ENCODE measurements at places on chromosomes 16 and 17.

DNA sequence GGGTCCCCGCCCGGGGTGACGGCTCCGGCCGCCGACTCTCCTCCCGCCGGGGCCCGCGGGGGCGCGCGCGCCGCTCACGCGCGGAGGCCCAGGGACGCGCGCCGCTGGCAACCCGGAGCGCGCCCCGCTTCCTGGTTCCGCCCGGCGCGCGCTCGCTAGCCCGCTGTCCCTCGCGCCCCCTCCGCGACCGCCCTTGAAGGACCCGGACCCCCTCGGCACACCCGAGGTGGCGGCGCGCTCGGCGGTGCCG is at the start of gene STAT5B:
STAT5B (minus strand) TSS at position 33 of the 250 bp plus-strand sequence. CDS start 44,264 bp downstream, outside the sequence.
- peak; percentile 73 for DNase-seq

GRCh38 chr16:82481455-82481854 is 145.3 kb upstream of the CDH13 start:
- no peak for DNase-seq

DNA sequence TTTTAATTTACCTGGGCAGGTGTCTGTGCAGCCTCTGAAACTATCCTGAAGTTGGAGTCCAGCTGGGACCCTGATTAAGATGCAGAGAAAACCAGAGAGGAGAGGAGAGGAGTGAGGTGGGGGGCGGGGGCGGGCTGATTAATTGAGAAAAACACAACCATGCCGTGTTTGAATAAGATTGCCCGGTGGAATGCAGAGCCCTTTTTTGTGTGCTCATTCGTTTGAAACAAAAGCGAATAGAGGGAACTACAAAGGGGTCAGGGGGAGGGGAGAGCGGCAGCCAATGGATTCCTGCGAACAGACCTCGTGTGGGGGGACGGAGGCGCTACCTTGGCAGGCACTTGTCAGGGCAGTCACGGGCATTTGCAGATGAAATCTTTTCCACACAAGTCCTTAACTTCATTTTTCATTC is 355.8 kb downstream of the SOX9 start:
- DNase-seq: peak; percentile 27

DNA sequence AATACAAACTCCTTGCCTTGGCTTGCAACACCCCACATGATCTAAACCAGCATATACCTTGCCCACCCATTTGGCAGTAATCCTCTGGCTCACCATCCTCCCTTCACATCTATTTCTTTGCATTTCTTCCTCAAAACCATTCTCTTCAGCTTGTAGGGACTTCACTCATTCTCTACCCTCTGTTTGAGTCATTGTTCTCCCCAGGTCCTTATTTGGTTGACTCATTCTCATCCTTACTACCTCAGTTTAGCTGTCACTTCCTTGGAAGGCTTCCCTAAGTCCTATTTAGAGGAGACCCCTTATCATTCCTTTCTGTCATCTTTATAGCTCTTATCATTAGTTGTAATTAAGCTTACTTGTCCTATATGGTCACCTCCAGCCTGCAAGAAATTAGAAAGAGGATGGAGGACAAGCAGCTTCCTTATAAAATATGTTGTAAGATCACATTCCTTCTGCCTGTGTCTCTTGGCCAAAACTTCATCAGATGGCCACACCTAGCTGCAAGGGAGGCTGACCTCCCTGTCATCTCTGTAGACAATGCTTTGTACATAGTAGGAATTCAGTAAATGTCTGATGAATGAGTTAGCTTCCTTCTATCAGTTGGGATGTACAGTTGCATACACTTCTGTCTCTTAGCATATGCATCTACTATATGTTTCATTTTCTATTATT is 1.7 kb downstream of the TTC19 start:
- DNase-seq: no peak

DNA sequence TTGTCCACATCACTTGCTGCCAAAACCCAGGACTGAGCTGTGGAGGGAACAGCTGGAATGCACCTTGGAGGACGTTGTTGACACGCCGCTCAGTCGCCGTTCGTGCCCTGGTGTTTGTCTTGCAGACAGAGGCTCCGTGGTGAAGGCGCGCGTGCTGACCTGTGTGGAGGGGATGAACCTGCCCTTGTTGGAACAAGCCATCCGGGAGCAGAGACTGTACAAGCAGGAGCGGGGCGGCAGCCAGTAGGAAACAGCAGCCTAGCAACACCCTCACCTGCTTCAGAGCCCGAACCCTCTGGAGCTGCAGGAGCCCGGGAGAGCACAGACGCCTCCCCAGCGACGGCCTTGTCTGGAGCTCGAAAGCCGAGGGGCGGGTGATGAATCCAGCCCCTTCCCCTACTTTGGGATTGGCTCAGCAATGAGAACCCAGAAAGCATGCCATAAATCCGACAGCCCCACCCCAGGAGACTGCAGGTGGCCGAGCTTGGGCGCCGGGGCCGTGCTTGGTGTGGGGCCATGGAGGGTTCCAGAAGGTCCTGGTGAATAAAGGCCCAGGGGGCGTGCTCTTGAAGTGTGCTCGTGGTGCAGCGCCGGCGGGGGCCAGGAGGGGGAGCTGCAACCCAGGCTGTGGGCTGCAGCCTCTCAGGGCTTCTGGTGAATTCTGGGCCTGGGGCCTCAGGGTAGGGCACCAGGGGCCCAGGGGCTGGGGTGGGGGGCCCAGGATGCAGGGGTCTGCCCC is 470 bp upstream of the CDK3 start:
- no peak for DNase-seq

DNA sequence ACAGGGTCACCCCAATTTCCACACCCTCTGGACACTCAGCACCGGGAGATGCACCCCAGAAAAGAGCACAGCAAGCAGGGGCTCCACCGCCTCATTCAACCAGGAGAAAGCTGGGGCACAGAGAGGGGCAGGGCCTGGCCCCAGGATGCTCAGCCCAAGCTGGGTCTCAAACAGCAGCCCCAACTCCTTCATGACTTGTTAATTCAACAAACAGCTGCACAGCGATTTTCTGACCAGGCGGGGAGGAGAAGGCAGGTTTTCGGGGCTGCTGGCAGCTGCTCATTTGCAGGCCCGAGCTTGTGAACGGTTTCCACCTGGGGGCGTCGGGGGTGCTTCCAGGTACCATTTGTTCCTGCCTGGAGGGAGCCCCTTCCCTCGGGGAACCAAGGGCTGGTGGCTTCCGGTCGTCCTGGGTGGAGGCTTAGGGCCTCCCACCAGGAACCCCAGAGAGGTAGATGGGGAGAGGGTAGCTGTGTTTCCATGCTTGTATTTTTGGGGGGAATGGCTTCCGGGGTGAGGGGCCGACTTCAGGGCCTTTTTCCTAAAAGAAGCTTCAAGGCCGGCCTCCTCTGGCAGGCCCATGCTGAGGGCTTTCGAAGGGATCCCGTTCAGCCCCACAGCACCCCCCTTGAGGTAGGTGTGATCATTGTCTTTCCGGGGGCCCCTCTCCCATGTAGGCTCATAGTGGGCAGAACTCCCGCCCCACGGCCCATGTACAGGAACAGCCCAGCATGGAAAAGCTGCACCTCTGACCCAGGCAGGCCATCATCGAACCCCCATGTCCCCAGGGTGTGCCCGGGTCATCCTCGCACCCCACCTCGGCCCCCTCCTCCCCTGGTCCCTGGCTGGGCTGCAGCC is 191.6 kb upstream of the GSE1 start:
- DNase-seq: no peak

- DNase-seq: no peak
Observed at GRCh38 chr17:81923302-81924260, 4.0 kb downstream of the MAFG start.

GRCh38 chr16:68643847-68644246 is 1.3 kb upstream of the CDH3 start:
- DNase-seq: no peak

DNA sequence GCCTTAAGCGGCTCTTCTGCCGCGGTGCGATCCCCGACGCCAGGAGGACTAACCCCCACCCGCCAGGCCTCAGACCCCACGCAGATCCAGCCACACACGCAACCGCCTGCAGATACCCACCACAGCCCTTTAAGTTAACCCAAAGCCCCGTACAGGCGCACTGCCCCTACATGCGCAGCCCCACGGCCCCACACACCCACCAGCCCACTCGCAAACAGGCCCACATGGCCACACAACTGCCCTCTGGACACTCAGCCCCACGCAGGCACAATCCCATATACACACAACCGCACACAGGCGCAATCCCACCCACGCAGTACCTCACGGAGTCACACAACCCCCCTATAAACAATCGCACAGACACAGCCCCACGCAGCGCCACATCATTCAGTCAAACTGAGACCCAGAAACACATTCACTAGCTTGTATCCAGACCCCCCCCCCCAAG is 41.7 kb downstream of the RAI1 start:
- DNase-seq: no peak

- DNase-seq: no peak
Observed at GRCh38 chr17:14299280-14300141, 1.4 kb upstream of the HS3ST3B1 start.

DNA sequence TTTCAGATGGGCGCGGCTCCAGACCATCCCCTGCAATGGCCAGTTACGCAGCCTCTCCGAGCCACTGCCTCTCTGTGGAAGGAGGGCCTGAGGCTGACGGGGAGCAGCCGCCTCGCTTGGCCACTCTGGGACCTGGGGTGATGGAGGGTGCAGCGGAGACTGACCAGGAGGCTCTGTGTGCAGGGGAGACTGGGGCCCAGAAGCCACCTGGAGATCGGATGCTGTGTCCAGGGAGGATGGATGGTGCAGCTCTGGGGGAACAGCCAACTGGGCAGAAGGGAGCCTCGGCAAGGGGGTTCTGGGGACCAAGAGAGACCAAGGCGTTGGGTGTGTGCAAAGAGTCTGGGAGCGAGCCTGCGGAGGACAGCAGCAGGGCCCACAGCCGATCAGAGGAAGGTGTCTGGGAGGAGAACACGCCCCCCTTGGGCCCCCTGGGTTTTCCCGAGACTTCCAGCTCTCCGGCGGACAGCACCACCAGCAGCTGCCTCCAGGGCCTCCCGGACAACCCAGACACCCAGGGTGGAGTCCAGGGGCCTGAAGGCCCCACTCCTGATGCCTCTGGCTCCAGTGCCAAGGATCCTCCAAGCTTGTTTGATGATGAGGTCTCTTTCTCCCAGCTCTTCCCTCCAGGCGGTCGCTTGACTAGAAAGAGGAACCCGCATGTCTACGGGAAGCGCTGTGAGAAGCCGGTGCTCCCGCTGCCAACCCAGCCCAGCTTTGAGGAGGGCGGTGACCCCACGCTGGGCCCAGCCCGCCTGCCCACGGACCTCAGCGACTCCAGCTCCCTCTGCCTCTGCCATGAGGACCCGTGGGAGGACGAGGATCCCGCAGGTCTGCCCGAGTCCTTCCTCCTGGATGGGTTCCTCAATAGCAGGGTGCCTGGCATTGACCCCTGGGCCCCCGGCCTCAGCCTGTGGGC is 17.4 kb upstream of the ZFPM1 start:
- DNase-seq: no peak

DNA sequence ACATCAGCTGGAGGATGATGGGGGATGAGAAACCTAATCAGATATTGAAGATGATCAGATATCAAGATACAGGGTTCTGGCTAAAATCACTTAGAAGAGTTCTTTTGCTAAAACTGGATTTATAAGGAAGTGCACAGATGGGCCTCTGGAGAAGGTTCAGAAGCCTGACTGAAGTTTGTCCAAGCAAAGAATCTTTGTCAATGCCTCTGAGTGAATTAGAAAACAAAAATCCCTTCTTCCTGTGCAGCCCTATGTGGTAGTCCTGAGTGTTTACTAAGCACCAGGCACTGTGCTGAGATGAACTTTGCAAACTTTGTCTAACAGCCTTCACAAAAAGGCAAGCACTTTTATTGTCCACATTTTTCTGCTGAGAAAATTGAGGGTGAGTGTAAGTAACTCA is 11.4 kb upstream of the CENPV start:
- DNase-seq: no peak
